ENCODE measurements at places on chromosomes 4 and X.
A peak's percentile ranks its signal among the peaks of the same experiment; 100 is the strongest.

DNA sequence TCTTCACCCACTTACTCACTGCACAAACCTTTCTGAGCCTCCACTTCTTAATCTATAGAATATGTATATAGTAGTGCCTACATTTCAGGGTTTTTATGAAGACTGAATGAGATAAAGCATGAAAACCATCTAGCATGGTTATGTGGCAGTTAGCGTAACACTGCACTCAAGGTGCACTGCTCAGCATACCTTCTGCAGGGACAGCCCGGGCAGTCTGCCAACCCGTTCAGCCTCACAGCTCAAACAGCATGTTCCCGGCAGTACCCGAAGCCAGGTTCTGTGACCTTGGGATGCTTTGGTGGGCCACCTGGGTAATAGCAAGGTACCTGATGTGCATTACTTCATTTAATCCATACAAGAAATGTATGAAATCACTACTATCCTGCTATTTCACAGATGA, 81.4 kb downstream of the DOCK11 start:
- no peaks in the 10 kb centered on the region for H3K27me3 ChIP-seq
- no peak for DNase-seq
- peaks cover 20% of the 10 kb centered on the region for H3K36me3 ChIP-seq

DNA sequence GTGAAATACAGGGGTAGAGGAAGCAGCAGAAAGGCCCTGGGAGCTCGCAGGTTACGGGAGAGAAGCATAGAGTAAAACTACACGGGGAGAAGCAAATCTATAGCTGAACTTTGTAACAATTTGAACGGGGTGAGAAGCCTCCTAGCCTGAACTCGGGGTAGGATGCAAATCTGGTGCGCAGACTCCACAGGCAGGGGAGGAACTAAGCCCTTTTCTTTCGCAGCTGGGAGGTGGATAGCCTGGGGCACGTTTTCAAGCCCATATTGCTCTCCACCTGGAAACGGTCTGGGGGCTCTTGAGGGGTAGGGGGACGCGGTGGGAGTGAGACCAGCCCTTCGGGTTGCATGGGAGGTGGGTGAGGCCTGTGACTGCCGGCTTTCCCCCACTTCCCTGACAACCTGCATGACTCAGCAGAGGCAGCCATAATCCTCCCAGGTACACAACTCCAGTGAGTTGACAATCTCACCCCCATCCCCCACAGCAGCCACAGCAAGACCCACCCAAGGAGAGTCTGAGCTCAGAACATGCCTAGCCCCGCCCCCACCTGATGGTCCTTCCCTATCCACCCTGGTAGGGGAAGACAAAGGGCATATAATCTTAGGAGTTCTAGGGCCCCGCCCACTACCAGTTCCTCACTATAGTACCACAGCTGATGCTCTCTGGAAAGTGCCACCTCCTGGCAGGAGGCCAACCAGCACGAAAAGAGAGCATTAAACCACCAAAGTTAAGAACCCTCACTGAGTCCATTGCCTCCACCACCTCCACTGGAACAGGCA, 29.9 kb downstream of the SOWAHB start:
- no peak for DNase-seq
- H3K4me3 ChIP-seq, result no peak overlapping the region
- no peaks in the 10 kb centered on the region for H3K36me3 ChIP-seq

GRCh38 chr4:180150818-180151217, 2092.4 kb upstream of the TENM3 start:
- H3K4me3 ChIP-seq, result no peak overlapping the region
- DNase-seq, result no peak
- H3K4me1 ChIP-seq, result no peaks in the 10 kb centered on the region
- no peak overlapping the region for H3K27ac ChIP-seq

DNA sequence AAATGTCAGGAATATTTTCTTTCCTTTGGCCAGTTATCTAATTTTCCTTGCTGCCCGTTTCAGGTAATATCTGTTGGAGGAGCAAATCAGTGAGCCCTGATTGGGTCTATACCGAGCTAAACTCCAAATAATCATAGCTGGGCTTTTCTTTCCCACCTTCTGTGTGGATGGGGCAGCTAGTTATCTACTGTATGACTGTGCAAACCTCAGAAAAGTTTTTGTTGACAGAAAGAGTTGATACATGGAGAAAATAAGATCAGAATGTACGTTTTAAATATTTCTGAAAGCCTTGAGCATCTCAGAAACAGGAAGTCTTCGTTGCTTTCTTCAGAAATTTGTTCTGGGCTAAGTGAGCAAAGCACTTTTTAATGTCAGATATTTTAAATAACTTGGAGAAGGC, 6.2 kb upstream of the CXCL5 start:
- H3K4me3 ChIP-seq, result no peak overlapping the region
- no peaks in the 10 kb centered on the region for H3K27me3 ChIP-seq
- no peak for DNase-seq
- H3K27ac ChIP-seq, result no peak overlapping the region

DNA sequence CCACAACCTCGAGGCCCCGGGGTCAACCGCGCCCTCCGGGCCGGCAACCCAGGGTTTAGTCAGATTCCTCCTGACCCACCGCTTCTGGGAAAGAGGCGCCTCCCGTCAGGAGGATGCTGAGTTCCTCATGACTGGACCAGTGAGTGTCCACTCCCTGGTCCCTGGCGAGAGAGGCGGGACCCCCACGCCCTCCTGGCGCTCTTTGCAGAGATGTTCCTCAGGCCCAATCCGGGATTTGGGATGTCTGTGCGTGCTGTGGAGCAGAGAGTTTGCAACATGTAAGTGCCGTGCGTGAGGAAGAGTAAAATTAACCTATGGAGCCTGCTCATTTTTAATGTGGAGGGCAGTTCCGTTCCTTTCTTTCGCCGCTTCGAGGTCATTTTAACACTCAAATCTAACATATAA, 824 bp upstream of the UGDH start:
- no peaks in the 10 kb centered on the region for H3K36me3 ChIP-seq
- H3K4me1 ChIP-seq, result peaks cover 14% of the 10 kb centered on the region
- H3K27ac ChIP-seq, result peak overlapping the region; percentile 68
- peak overlapping the region; percentile 92 for H3K4me3 ChIP-seq
- no peaks in the 10 kb centered on the region for H3K27me3 ChIP-seq

DNA sequence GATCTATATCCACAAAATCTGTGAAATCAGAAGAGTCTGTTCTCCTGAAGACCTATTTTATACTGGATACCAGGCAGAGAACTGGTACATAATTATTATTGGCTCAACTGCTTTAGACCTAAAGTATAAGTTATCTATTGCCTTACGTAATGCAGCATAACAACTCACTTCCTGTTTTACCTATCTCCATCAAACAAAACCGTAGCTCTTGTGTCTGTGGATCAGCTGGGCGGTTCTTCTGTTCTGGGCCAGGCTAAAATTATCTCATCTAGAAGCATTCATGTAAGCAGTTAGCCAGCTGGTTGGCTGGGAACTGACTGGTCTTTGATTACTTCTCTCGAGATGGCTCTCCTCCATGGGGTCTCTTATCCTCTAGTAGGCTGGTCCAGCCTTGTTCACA, 57.8 kb downstream of the PPP1R2C start:
- no peaks in the 10 kb centered on the region for H3K36me3 ChIP-seq
- H3K4me1 ChIP-seq, result peaks cover 5% of the 10 kb centered on the region
- no peak overlapping the region for H3K4me3 ChIP-seq
- no peak overlapping the region for H3K27ac ChIP-seq
- no peak for DNase-seq
- no peaks in the 10 kb centered on the region for H3K27me3 ChIP-seq

All from effector memory CD4-positive, alpha-beta T cell (primary cell).